ENCODE measurements at places on chromosomes 13 and 19.

- DNase-seq, result peak; percentile 97
These were observed 1.2 kb downstream of the DAPK3 start for GRCh38 chr19:3969435-3970312.

- DNase-seq, result no peak
These were observed 6.8 kb upstream of the ZSCAN5A start for GRCh38 chr19:56321254-56321988.

GRCh38 chr13:75788481-75788981, 152.4 kb downstream of the LMO7 start:
- no peak for DNase-seq

GRCh38 chr19:1944088-1944915, 3.3 kb downstream of the CSNK1G2 start:
- DNase-seq, result no peak

GRCh38 chr19:14115756-14116155, 1.8 kb downstream of the PRKACA start:
- no peak for DNase-seq

- no peak for DNase-seq
These were observed 354.9 kb downstream of the PCDH9 start for GRCh38 chr13:66875264-66875663.

GRCh38 chr13:95677564-95678266, 776 bp downstream of the DNAJC3 start:
- peak; percentile 7 for DNase-seq

DNA sequence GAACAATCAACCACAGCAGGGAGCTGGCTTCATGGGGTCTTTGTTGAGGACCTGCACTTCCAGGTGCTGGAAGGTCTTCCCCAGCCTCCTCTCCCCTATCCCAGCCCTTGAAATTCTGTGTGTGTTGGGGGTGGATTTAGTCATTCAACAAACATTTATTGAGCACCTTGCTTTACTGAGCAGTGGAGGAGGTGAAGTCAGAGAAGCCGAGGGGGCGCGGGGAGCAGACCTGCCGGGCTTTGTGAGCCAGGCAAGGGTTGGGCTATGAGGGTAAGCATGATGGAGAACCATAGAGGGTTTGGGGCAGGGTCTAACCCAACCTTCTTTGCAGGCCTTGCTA, 3.5 kb upstream of the C19orf85 start:
- no peak for DNase-seq

DNA sequence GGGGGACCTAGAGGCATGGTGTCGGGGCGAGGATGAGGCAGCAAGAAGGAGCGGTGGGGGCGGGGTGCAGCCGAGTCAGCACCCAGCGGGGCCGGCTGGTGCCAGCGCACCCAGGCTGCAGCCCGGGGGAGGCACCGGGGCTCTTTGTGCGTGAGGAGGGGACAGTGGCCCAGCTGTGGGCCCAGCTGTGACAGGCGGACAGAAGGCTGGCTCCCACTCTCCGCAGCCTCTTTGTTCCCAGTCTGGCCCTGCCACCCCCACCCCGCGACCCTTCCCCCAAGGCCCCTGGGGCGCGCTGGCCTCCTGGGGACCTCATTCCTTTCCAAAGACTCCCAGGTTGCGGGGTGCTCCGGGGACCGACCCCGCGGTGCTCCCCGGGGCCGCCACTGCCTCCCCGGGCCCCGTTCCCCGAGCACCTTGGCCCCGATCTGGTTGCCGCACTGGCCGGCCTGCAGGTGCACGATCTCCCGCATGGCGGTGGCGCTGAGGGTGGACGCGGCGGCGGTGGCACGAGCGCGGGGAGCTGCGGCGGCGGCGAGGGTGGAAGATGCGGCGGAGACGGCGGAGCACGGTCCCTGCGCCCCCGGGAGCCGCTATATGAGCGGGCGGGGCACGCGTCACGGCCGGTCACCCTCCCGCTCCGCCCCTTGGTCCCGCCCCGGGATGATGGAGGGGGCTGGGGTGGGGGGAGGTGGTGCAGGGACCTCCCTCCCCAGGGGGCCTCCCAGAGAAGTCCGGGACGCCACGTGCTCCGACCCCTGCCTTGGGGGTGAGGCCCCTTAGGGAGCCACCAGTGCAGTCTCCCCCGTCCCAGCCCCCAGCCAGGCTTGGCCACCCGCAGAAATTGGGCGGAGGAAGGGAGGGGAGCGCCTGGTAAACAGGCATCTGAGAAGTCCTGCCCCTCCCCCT, at the start of gene TUBB4A:
Gene TUBB4A, minus strand, starts transcription at position 570 of the 909 bp plus-strand sequence. Its CDS starts 97 bp downstream, at position 473.
- no peak for DNase-seq

GRCh38 chr19:32289566-32290210, 55.7 kb upstream of the ZNF507 start:
- DNase-seq, result no peak

- no peak for DNase-seq
These were observed 33.1 kb downstream of the BICRA start for GRCh38 chr19:47641891-47642485.

GRCh38 chr19:41373993-41374392, 2.3 kb upstream of the TMEM91 start:
- DNase-seq, result no peak

DNA sequence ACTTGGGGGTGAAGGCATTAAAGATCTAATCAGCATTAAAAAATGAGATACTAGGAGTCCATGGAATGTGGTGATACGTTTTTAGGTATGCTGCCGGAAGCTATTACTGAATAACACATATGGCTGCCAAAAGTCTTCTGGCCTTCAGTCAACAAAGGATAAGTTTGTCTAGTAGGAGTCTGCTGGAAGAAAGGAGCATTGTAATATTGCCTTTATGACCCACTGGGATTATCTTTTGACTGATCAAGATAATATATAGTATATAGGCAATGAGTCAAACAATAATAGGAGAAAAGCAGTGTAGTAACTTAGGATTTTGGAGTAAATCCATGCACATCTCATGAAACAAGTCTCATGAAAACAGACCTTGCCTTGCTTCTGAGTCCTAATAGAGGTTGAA, 295.4 kb downstream of the SLITRK6 start:
- DNase-seq, result no peak

DNA sequence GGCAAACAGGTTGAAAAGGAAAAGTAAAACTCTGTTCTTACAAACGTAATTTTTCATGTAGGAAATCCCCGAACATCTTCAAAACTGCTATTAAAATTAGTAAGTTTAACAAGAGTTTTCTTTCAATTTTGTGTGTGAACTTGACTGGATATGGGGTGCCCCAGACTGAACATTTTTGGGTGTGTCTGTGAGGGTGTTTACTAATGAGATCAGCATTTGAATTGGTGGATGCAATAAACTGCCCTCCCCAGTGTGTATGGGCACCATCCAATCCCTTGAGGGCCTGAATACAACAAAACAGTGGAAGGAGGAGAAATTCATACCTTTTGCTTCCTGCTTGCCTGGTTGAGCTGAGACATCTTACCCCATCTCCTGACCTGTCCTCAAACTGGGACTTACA, 11.8 kb downstream of the HAUS8 start:
- no peak for DNase-seq

- DNase-seq, result no peak
These were observed 1404.8 kb downstream of the SLITRK1 start for GRCh38 chr13:82477436-82477835.

GRCh38 chr13:52644108-52644507, 1.9 kb downstream of the HNRNPA1L2 start:
- DNase-seq, result no peak

- DNase-seq, result peak; percentile 70
These were observed 5.5 kb upstream of the MAMSTR start for GRCh38 chr19:48724796-48725753.

GRCh38 chr19:5106191-5106726, 137.3 kb downstream of the KDM4B start:
- no peak for DNase-seq

DNA sequence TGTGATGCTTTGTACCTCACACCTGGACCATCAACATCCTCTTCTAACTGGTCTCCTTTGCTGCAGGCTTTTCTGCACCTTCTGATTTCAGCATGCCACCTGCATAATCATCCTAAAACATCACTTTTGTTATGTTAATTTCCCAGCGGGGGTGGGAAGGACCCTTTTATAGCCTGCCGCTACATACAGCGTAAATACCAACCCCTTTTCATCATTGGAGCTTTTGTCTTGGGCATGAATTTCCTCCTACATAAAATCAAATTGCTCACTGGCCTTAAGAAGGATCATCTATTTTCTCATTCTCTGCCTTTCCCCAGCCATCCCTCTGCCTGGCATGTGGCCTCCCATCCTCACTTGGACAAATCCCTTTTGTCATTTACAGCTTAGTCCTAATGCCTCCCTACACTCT, 124.7 kb downstream of the RBM26 start:
- DNase-seq, result no peak

GRCh38 chr19:11355160-11356073, at the start of gene PLPPR2:
TSS of gene PLPPR2 (plus strand) at chr19:11355432. CDS start at chr19:11357674, 2,242 bp downstream.
- DNase-seq, result peak; percentile 44

DNA sequence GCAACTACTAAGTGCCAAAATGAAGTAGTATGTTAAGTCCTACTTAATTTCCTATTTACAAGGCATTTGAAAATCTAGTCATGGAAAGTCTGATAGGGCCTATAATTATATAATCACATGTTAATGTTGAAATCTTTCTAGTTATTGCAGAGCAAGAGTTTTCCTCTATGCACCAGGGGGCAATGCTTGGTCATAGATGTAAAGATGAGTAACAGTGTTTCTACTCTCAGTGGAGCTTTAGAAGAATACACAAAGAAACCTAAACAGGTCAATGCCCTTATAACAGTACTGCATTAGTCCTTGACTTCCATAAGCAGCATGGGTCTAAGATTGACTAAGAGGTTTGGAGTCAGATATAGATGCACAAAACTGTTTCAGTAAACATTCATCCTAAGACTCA, 218.7 kb downstream of the KCTD12 start:
- no peak for DNase-seq

GRCh38 chr19:5083547-5083965, 114.6 kb downstream of the KDM4B start:
- no peak for DNase-seq

- DNase-seq, result peak; percentile 84
These were observed 926 bp downstream of the ZNF587 start for GRCh38 chr19:57850553-57851017.
